ENCODE measurements at places on chromosomes 3 and 15.

GRCh38 chr3:129604767-129605166 is 1.7 kb downstream of the PLXND1 start:
- no peak for DNase-seq

DNA sequence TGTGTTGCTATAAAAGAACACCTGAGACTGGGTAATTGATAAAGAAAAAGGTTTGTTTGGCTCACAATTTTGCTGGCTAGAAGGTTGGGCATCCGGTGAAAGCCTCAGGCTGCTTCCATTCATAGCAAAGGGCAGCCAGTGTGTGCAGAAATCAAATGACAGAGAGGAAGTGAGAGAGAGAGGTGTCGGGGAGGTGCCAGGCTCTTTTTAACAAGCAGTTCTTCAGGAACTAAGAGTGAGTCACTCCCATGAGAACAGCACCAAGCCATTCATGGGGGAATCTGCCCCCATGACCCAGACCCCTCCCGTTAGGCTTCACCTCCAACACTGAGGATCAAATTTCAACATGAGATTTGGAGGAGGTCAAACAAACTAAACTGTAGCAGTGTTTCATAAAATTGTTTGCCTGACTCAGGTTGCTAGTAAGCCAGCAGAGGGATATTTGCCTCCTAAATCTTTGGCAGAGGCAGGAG is 4.5 kb upstream of the PARP15 start:
- no peak for DNase-seq

- no peak for DNase-seq
Observed at GRCh38 chr15:97463696-97464095, 496.8 kb upstream of the ARRDC4 start.

- no peak for DNase-seq
Observed at GRCh38 chr15:68676926-68677325, 98.1 kb downstream of the CORO2B start.

DNA sequence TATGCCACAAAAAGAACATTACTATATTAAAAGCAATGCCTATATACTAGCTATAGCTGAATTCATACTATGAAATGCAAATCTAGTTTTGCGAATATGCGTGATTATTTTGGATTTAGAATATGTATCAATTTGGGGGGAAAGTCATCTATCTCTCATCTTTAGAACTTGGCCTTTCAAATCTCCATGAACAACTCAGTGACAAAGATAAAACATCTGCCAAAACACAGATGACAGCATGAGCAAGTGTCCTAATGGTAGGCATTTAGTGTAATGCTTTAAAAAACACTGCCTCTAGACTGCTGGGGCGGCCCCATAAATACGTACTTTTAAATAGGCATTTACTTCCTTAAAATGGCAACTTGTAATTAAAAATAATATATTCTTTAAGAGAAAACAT is 2.7 kb downstream of the CD47 start:
- no peak for DNase-seq

- no peak for DNase-seq
Observed at GRCh38 chr15:90060797-90061196, 41.5 kb downstream of the IDH2 start.

- no peak for DNase-seq
Observed at GRCh38 chr3:78908236-78908635, 859.6 kb downstream of the ROBO1 start.

GRCh38 chr3:13563911-13564310 is 15.0 kb downstream of the FBLN2 start:
- DNase-seq: no peak

DNA sequence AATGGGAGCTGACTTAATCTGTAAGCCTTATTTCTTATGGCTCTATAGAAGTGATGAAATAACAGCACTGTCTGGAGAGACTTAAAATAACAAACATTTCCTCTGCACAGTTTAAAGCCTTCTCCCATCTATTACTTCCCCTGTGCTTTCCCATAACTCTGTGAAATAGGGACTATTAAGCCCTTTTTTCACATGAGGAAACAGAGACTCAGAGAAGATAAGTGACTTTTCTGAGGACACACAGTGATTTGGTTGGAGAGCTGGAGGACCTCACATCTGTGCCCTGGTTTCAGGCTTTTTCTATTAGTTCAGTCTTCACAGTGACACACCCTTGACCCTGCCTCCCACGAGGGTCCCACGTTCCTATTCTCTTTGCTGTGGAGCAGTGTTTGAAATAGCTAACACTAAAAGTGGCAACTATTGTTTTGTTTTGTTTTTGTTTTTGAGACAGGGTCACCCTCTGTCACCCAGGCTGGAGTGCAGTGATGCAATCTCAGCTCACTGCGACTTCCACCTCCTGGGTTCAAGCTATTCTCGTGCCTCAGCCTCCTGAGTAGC is 82.9 kb downstream of the ST6GAL1 start:
- DNase-seq: no peak

DNA sequence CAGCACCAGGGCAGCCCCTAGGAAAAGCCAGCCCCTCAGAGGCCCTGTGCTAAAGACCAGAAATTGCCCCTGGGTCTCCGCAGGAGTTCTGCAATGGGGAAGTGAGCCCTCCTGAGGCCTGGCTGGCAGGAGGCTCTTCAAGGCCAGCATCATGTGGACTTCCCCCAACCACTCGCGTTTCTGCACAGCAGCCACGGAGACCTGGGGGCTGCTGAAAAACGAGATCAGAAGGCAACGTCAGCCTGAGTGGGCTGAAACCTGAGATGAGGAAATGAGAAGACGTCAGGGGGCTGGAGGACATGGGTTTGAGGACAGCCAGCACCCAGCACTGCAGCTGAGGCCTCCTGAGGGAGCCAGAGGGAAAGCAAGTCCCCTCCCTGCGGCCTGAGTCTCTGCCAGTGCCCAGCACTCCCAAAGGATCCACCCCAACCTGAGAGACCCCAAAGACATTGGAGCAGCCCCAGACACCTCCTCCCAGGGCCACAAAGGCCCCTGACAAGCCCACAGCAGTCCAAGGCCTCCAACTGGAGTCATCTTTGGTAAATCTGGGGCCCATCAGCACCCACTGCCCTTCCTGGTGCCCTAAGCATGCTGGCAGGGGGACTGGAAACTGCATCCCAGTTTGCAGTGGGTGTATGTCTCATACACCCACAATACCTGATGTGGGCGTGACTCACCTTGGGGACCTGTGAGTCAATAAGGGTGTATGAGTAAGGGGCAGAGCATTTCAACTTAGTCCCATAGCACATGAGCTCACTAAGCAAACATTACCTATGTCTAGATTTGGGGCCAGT is 29.2 kb upstream of the CYP11A1 start:
- no peak for DNase-seq

DNA sequence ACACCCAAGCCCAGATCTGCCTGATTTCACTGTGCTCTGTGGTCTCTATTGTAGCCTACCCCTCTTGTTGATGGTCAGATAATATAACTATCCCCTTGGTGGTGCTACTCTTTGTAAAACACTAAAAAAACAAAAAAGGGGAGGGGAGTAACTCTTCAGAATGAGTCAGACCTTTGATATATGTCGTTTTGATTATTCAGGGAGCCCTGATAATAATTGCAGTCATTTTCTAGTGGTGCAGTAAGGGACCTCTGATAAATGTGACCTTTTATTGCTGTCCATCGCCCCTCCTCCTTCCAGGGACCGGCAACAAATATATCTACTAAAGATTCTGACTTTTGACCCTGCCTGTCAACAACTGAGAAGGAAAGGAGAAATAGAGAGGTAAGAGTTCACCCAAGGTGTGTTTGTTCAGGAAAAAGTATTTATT is 45.1 kb upstream of the MAGI1 start:
- no peak for DNase-seq

DNA sequence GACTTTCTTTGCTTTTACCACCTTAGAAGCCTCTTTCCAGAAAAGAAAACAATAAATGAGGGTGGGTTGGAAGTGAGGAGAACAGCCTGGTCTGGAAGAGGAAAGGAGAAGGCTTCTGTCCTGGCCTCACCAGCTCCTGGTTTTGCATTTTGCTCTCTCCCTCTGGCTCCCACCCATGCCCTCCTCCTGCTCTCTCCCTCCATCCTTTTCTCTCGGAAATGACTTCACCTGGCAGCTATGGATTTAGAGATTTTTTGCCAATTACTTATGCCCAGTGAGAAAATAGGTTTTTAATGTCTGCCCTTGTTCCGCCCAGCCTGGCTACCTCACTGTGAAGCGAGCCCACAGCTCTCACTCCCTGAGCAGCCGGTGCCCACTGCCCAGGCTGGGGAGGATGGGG is 77.9 kb upstream of the NTRK3 start:
- no peak for DNase-seq

GRCh38 chr3:161149529-161149928 is 44.4 kb upstream of the B3GALNT1 start:
- DNase-seq: no peak

GRCh38 chr3:197501496-197501878 is 54.3 kb downstream of the BDH1 start:
- DNase-seq: no peak

All from CD4-positive, alpha-beta T cell (primary cell).